B cell (primary cell): ENCODE measurements at places on chromosomes 16 and 17. TPM values are rescaled to one million over a fixed set of nuclear protein-coding genes. Genes with fewer than 3 reads are reported as not detected.

- no peak for DNase-seq
Measured at GRCh38 chr17:78435330-78436005, 57.0 kb downstream of the PGS1 start.

GRCh38 chr17:11553135-11553534 is 45.1 kb upstream of the DNAH9 start:
- no peak for DNase-seq

GRCh38 chr17:17613708-17614114 is 22.2 kb upstream of the PEMT start:
- peak; percentile 57 for DNase-seq

DNA sequence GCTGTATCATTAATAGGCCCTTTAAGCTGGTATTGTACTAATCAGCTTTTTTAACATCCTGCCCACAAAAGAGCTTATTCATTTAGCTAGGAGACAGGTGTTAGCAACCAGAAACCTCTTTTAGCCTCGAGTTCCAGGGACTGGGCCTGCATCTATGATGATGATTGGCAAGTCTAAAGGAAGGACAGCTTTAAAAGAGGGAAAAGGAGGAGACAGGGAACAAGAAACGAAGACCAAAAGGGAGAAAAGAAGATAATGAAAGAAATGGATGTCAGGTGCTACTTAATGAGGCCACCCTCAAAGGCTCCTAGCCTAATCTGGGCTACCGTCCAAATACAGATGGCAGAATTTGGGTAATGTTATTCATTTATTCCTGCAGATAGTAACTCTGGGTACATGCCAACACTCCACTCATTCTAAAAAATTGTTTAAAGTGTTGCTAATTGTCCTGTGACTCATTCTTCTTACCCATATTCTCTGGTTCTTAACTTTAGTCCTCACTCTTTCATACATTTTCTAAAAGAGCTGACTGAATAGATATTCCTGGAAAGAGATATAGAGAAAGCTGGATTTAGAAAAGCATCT is 18.7 kb upstream of the RFFL start:
- DNase-seq, result no peak

DNA sequence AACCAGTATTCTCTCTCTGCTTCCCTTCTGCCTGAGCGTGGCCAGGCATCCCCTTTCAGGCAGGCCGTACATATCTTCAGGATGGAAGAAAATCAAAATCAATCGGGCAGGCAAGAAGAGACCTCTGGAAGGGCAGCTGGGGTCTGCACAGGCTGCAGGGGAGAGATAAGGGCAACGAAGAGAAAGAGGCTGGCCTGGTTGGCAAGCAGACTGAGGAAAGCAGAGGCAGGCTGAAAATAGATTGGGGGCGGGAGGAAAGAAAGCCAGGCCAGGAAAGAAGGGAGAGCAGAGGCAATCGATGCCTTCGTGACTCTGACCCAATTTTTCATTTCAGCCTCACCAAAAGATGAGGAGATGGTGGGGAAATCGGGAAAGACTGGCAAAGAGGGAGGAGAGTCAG is 18.1 kb downstream of the PIPOX start:
- DNase-seq, result no peak

- peak; percentile 91 for DNase-seq
Measured at GRCh38 chr17:78343543-78344201, 16.2 kb downstream of the SOCS3 start.

The NOTUM gene
- total RNA-seq, result not detected in 2 replicates

The SPNS2 gene
- 0.66 TPM in 1 of 2 replicates, not detected in the other for total RNA-seq

GRCh38 chr17:68185820-68186219 is 62.0 kb upstream of the AMZ2 start:
- no peak for DNase-seq

- DNase-seq, result no peak
Measured at GRCh38 chr16:56918467-56919012, 13.4 kb upstream of the HERPUD1 start.

- DNase-seq, result no peak
Measured at GRCh38 chr16:4244254-4245076, 2.6 kb upstream of the SRL start.

- DNase-seq, result no peak
Measured at GRCh38 chr16:81590714-81591544, 146.3 kb downstream of the CMIP start.

GRCh38 chr17:20008242-20009051 is 712 bp upstream of the SPECC1 start:
- DNase-seq, result no peak

The KRTAP2-1 gene
- total RNA-seq, result not detected in 2 replicates

DNA sequence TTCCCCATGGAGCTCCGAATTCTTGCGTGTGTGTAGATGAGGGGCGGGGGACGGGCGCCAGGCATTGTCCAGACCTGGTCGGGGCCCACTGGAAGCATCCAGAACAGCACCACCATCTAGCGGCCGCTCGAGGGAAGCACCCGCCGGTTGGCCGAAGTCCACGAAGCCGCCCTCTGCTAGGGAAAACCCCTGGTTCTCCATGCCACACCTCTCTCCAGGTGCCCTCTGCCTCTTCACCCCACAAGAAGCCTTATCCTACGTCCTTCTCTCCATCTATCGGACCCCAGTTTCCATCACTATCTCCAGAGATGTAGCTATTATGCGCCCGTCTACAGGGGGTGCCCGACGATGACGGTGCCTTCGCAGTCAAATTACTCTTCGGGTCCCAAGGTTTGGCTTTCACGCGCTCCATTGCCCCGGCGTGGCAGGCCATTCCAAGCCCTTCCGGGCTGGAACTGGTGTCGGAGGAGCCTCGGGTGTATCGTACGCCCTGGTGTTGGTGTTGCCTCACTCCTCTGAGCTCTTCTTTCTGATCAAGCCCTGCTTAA is 617 bp upstream of the SENP3 start:
- peak; percentile 89 for DNase-seq

- DNase-seq, result no peak
Measured at GRCh38 chr16:19505600-19506303, 16.1 kb downstream of the GDE1 start.

The NPIPA2 gene
- 4.9 and 5.1 TPM in 2 replicates for total RNA-seq

The PITPNM3 gene
- 0.49 and 0.51 TPM in 2 replicates for total RNA-seq

- DNase-seq, result no peak
Measured at GRCh38 chr17:79028496-79029326, 4.7 kb downstream of the C1QTNF1 start.

GRCh38 chr17:76094046-76094445 is 9.5 kb downstream of the EXOC7 start:
- DNase-seq, result no peak

GRCh38 chr17:19342611-19343255 is 19.8 kb downstream of the B9D1 start:
- no peak for DNase-seq

- no peak for DNase-seq
Measured at GRCh38 chr17:48378708-48379392, 51.2 kb downstream of the SKAP1 start.

The GNAO1 gene
- 3.7 and 5.1 TPM in 2 replicates for total RNA-seq

- DNase-seq, result no peak
Measured at GRCh38 chr17:181245-182049, at the start of gene DOC2B. Gene DOC2B (minus strand): TSS chr17:181650. CDS start chr17:181479, 171 bp downstream.

DNA sequence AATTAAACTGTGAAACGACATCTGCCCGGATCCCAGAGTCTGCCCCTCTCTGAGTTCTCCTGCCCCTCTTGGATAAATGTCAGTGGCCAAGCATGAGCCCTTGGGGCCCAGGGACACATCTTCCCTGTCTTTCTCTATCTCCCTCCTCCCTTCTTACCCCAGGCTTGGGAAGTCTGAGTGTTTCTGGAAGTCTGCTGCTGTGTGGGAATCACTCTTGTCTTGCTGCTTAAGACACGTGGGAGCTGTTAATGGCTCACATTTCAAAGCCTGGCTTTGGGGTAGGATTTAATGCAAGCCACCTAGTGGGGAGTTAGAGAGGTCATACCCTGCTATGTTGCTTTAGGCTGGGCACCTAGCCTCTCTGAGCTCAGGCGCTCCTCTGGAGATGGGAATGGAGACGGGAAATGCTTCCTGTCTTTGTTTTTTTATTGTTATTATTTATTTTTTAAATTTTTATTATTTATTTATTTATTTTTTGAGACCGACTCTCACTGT is 218.5 kb upstream of the CIBAR2 start:
- peak; percentile 65 for DNase-seq

DNA sequence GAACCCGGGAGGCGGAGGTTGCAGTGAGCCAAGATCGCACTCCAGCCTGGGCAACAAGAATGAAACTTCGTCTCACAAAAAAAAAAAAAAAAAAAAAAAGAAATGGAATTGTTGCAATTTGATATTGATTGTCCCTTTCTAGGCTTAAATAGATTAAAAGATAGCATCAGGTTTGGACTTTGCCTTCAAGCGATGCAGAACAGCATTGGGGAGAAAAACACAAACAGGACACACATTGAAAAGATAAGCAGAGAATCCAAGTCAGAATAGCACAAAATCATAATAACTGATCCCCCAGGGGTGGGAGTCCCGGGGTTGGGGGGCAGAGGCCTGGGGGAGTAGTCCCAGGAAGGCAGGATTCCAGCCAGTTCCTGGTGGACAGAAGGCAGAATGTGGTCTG is 3.9 kb upstream of the CREBBP start:
- DNase-seq, result no peak

The CIAPIN1 gene
- 38.1 and 45.7 TPM in 2 replicates for total RNA-seq

DNA sequence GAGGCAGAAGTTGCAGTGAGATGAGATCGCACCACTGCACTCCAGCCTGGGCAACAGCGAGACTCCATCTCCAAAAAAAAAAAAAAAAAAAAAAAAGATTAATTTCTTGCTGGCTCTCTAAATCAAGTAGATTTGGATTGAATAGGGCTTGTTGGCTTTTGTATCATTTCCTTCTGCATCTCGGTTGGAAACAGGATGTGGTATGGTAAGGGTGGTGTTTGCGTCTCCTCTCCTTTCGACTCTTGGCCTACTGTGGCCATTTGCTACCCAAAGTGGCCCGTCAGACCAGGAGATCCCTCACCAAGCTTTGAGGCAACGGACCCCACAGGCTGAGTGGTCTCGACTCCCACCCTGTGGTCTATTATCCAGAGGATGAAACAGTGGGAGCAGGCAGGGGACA is 168.0 kb upstream of the IRX3 start:
- DNase-seq, result no peak

- no peak for DNase-seq
Measured at GRCh38 chr17:81918832-81919545, 1.0 kb upstream of the SIRT7 start.
